ENCODE measurements at places on chromosomes 11 and 22.

- no peak for DNase-seq
These were observed 23.1 kb upstream of the IRAG1 start for GRCh38 chr11:10716543-10717259.

DNA sequence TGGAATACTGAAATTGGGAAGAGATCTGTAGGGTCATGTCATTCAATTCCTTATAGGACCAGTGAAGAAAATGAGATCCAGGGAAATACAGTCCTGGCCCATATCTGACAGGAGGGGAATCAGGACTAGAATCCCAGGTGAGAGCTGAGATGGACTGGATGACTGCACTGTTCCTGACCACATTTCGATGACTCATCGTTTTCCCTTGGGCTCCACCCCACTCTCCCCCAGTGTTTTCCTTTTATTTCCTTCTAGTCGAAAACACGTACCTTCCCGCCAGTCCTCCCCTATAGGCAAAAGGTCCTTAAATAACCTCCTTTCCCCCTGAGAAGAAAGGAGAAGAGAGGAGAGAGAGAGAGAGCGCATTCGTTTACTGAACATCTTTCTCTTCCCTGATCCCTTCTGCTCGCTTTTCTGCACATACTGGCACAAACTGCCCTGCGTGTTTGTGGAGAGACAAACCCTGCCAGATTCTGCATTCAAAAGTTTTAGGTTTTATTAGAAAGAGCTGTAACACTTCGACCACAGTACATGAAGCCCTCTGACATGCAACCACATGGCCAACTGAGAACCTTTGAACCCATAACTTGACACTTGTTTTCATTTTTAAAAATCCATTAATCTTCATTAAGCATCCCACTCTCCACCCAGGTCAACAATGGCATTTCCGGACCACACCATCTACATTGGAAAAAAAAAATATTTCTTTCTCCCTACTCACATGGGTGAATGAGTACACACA is 565.7 kb downstream of the METTL15 start:
- DNase-seq, result no peak

DNA sequence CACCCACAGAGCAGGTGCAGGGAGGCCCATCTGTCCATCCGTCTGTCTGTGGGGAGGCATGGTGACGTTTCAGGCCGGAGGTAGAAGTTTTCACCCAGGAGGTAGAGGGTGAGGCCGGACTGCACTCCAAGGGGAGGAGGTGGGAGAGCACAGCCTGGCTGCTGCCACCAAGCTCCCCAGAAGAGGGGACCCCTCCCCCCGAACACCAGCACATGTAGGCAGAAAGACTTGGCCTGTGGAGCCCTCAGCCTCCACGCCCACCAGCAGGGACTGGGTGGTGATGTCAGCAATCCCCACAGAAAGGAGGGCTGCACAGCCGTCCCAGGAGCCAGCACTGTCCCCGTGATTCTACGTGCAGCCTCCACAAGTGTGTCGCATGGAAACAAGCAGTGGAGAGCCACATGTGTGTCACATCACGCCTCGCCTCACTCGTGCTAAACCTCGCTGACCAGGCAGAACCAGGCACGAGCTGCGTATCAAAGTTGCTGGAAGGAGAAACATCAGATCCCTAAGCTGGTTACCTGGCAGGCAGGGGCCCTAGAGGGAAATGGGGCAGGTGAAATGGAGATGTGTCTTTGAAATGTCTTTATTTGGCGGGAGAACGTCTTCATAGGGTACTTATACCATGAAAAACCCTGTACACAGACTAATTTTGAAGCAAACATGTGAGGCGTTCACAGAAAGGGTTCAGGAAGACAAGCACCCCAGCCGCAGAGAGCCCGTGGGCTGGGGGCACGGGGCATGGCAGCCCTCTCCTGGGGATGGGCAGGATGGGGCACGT is 49.1 kb downstream of the CDKN1C start:
- no peak for DNase-seq

DNA sequence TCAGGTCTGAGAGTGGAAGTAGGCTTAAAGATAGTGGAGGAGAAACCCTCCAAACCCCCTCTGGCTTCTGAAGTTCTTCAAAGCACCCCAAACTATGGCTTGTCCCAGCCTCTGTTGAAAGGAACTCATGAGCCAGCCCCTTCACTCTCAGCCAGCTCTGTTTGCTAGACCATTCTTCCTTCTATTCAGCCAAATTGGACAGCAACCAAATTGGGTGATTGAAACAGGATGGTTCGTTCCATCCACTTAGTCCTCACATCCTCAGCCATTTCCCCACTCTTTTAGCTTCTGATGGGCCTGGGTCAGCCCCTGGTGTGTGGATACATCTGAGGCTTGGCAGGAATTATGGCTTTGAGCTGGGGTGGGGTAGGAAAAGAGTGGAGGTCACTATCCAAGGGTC is 4.5 kb downstream of the HTR3A start:
- DNase-seq, result no peak

DNA sequence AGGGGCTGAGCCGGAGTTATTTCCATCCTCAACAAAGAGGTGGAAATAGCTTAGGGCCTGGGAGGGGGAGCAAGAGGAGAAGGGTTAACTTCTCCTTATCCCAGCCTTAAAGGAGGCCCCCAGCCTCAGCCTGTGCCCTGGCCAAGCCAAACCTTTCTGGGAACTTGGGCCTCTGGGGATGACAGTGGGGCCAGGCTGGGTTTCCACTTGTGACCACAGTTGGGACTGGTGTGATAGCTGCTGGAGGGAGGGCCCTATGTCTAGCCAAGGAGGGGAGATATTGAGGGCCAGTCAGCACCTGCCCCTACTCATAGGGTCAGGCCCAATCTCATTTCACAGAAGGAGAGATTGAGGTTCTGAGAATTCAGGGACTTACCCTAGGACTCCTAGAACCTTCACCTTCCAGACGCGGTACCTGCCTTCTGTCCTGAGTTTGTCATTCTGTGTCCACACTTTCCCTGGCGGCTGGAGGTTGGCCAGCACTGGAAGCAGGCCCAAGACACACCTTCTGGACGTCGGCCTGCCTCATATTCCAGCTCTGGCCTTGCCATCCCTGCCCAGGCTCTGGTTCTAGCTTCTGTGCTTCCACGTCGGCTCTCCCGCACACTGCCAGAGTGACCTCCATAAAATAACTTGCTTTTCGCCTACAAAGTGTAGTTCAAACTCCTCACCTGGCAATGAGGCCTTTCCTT is 3.1 kb downstream of the RELT start:
- no peak for DNase-seq

DNA sequence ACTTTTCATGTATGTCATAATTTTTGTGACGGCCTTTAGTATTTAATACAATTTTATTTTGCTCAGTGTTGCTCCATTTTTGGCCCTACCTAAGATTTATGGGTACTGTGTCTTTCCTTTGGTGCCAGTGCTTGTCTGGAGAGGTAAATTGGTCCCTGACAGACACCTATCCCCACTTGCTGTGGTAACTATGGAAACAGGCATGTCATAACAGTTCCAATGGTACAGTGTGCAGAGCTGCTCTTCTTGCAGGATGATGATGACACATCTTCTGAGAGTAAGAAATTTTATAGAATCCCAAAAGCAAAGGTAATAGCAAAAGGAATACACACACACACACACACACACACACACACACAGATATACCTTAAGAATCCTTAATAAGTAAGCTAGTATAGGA is 118.5 kb downstream of the ELP4 start:
- DNase-seq, result no peak

DNA sequence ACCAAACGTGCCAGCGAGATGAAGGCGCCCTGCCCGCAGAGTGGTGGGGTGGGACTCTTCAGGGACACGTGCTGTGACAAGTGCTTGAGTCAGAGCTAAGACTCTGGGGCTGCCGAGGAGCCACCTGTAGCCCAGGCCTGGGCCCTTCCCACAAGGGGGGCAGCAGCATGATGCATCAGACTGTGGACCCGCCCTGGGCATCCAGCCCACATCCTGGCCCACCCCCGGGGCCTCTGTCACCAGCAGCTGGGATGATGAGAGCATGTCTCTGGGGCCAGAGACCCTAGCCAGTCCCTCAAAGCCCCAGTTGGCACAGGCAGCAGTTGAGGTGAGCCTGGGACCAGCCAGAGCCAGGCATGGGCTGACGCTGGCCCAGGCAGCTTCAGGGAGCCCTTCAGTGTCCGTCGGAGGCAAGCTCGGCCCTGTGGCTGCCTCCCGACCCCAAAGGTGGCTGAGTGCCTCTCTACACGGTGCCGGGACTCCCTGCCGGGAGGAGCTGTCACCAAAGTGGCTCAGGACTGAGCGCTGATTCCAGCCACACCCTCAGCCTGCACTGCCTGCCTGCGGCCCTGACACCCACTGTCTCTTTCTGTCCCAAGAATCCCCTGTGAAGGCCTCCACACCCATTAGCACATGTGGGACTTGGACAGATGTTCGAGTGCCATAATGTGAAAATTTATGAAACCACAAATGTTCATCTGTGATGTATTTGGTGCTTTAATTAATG is 41.3 kb downstream of the CDKN1C start:
- no peak for DNase-seq

DNA sequence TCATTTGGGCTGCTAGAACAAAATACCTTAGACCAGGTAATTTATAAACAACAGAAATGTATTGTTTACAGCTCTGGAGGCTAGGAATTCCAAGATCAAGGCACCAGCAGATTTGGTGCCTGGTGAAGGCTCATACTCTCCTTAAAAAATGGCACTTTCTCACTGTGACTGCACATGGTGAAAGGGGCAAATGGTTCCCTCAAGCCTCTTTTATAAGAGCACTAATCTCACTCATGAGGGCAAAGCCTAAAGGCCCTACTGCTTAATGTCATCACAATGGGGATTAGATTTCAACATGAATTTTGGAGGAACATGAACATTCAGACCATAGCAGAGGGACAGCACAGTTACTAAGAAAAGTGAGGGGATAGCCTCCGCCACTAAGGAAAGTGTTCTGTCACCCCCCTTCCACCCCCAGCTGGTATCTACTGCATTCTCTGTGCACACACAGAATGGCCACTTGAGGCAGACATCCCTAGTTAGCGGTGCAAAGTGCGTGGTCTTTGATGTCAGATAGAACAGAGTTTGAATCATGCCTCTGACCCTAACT is 47.2 kb upstream of the CEP295 start:
- no peak for DNase-seq

- no peak for DNase-seq
These were observed 10.4 kb downstream of the ANO5 start for GRCh38 chr11:22203281-22203680.

DNA sequence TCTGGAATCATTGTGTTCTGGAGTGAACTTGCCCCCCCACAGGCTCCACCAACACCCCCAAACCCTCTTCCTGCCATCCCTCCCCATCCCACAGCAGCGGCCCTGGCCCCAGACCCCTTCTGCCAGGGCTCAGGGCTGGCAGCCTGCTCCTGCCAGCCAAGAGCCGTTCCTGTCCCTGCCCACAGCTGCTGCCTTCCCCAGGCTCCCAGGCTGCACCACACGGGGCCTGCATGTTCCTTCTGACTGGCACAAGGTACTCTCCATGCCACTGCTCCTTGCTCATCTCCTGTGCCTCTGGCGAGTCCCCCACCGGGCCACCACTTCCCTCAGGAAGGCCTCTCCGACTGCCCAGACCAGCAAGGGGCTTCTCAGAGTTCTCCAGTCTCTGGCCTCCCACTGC is 4.9 kb downstream of the GP1BB start:
- no peak for DNase-seq

DNA sequence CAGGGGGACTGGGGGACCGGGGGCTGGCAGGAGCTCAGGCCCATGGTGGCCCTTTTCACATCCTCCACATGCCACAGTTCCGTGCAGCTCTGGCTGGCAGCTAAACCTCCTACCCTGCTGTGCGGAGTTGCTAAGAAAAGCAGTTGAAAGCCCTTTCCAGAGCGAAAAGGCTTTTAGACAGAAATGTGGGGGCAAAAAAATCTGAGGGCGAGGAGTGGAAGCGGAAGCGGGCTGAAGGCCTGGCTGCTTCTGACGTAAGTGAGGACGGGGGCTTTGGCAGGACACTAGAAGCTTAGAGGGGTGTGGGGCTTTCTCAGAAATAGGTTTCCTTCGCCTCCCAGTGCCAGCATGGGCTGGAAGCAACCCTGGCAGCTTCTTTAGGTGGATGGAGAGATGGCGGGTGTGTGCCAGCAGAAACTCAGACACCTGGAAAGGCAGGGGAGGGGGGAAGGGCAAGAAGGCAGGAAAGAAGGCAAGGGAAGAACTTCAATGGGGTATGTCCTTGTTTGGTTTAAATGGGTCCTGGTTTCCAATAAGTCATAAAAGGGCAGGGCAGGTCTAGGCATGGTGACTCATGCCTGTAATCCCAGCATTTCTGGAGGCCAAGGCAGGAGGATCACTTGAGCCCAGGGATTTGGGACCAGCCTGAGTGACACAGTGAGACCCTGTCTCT is 11.2 kb upstream of the DGKZ start:
- DNase-seq, result no peak

DNA sequence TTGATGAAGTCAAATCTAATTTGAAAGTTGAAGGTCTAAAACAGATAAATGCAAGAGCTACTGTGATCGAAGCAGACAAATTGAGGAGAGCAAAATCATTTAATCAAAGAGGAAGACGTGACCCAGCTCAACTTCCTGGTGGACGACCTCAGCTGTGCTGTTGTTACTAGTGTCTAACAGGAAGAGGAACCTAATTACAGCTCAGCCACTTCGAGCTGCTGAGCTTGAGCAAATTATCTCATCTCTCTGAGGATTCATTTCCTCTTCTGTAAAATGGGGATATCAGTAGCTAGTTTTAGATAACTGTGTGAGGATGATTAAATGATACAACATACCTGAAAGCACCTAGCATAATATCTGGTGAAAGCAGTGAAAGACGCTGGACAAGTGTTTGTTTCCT is 48.6 kb upstream of the OLFML1 start:
- no peak for DNase-seq

GRCh38 chr22:20771918-20772625 is 1.8 kb upstream of the SERPIND1 start:
- no peak for DNase-seq

DNA sequence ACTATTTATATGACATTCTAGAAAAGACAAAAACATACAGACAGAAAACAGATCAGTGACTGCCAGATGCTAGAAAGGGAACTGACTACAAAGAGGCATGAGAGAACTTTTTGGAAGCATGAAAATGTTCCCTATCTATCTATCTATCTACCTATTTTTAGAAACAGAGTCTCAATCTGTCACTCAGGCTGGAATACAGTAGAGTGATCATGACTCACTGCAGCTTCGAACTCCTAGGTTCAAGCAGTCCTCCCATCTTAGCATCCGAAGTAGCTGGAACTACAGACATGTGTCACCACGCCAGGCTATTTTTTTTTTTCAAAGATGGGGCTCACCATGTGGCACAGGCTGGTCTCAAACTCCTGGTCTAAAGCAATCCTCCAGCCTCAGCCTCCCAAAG is 6.9 kb downstream of the SBF2 start:
- DNase-seq, result no peak

- no peak for DNase-seq
These were observed 8.3 kb downstream of the GAS2 start for GRCh38 chr11:22674470-22675439.

DNA sequence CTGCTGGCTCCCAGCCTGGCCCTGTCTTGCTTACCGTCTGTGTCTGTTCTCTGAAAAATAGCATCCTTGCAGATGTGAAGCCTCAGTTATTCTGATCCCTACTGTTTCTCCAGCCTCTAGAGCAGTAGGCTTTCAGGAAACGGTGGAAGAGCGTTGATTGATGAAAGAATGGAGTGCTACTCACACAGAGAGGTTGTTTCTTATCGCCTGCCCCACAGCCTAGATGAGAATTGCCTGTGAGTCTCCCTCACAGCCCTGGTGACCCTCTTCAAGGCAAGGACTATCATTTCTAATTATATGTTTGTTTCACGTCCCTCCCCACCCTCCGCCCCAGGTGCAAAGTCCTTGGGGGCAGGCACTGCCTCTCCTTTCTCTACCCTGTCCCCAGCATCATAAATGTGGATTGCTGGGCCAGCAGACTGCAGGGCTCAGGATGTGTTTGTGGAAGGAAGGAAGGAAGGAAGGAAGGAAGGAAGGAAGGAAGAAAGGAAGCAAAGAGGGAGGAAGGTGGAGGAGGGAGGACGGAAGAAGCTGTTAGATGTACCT is 575.3 kb upstream of the B3GAT1 start:
- DNase-seq, result no peak

Measured in stimulated activated CD4-positive, alpha-beta T cell treated with anti-CD3 and anti-CD28 coated beads, Interleukin-15, amount 100 ng/mL, for 1 hour (primary cell).